ENCODE measurements at places on chromosomes 2 and 18.

DNA sequence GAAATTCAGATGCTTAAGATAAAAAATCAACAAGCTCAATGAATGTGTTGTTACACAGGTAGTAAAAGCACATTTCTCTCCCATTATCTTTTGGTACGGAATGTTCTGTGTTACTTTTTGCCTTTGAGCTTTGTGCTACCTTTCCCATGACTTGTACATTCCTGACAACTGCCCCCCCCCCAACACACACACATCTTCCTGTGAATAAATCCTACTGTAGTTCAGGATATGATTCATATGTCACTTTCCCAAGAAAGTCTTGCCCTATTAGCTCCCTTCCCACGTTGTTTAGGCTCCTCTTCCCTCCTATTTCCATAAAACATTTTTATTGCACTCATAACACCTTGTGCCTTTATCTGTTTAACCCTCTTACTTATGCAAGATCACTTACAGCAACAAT, 442.6 kb upstream of the LRATD1 start:
- DNase-seq = no peak

DNA sequence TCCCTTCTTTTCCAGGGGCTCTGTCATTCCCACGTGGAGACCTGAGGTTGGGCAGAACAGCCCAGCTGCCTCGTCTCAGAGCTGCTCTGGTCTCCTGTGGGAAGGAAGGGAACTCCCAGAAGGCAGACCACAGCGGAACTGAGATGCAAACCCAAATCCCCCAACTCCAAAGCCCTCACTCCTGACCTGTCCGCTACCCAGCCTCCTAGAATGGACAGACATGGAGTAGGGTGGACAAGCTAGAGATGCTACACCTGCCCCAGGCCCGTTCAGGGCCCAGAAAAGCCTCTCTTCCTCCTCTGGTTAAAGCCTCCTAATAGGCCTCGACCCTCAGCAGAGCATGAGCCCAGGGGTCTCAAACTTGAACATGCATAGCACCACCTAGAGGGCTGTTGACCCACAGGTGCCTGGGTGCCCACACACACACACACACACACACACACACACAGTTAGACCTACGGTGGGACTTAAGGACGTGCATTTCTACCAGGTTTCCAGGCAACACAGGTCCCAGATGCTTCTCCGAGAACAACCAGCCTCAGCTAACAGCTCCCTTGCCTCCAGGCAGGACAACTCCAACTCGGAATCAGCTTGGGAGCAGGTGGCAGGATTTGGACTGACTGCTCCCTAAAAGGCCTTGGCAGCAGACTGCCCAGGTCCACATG, 93.5 kb downstream of the TNS1 start:
- no peak for DNase-seq

DNA sequence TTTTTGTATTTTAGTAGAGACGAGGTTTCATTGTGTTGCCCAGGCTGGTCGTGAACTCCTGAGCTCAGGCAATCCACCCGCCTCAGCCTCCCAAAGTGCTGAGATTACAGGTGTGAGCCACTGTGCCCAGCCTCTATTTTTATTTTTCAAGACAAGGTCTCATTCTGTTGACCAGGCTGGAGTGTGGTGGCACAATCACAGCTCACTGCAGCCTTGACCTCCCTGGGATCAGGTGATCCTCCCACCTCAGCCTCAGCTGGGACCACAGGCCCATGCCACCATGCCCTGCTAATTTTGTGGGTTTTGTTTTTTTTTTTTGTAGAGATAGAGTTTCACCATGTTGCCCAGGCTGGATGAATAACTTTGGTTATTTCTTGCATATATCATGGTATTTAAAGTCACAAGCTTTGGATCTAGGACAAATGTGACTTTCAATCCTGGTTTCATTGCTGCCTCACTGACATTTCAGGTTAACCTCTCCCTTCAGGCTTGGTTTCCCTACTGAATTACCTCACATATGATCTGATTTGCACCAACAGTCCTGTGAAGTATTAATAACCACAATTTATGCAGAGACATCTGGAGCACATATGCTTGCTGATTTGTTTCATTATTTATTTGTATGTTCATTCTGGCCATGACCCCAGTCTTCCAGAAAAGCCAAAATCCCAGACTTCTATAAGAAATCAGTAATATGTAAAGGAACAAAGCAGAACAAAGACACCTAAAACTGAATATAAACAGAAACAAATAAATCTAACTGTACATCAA, 17.5 kb upstream of the RAB31 start:
- no peak for DNase-seq

DNA sequence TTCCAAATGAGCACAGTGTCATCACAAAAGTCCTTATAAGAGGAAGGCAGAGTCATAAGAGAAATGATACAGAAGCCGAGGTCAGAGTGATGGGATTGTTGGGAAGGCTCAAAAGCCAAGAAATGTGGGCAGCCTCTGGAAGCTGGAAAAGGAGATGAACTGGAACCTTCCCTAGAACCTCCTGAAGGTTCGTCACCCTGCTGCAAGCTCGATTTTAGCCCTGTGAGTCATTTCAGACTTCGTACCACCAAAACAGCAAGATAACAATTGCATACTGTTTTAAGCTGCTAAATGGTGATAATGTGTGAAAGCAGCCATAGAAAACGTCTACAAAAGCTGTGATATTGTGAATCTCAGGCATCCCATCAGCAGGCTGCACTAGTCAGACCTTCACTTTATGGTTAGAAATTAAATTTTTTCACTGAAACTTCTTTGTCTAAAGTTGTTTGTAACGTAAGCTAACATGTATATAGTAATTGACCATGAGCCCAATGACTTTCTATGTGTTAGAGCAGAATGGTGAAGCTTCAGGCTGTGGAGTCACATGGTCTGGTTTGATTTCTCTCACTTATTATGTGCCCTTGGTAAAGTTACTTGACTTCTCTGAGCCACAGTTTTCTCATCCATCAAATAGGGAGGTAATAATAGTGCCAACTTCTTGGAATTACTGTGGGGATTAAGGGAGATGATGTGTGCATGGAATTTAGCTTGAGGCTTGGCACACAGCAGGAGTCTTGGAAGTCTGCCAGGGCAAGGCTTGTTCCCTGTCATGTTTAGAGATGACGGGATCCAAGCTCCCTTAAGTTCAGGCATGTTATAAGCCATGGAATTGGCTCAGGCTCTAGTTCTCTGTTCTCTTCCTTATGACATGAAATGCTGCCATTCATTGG, 132.0 kb upstream of the CCDC195 start:
- no peak for DNase-seq

GRCh38 chr2:85445316-85446295, 27.1 kb downstream of the SH2D6 start:
- no peak for DNase-seq

- no peak for DNase-seq
Measured at GRCh38 chr18:44681076-44681970, 635 bp downstream of the SETBP1 start.

- DNase-seq = no peak
Measured at GRCh38 chr2:42102024-42102590, 54.3 kb downstream of the PKDCC start.

Data from hematopoietic multipotent progenitor cell treated with erythropoietin and hydrocortisone succinate and interleukin-3 and kit ligand, for 15 days (in vitro differentiated cells).